ENCODE measurements at places on chromosomes 1 and 21. TPM values are rescaled to one million over a fixed set of nuclear protein-coding genes. Genes with fewer than 3 reads are reported as not detected.

DNA sequence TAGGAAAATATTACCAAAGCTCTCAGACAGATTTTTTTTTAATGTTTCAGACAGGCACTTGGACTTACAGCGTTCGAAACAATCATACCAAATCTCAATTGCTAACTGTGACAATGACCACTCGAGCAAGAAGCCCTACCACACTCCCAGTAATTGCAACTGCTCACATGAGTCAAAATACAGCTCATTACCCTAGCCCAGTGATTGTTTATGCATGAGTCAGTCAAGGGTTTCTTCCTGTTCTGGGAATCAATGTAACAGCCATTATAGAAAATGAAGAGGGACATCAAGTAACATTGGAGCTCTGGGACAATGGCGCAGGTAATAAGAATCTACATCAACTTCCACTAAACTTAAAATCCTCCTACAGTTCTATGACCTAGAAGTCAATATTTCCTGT lies 56.1 kb upstream of the SH3GLB1 start:
- no peak for DNase-seq

- DNase-seq, result no peak
Observed at GRCh38 chr1:181661569-181661968, 178.3 kb downstream of the CACNA1E start.

The SYTL1 gene
- polyA plus RNA-seq, result 138 TPM

DNA sequence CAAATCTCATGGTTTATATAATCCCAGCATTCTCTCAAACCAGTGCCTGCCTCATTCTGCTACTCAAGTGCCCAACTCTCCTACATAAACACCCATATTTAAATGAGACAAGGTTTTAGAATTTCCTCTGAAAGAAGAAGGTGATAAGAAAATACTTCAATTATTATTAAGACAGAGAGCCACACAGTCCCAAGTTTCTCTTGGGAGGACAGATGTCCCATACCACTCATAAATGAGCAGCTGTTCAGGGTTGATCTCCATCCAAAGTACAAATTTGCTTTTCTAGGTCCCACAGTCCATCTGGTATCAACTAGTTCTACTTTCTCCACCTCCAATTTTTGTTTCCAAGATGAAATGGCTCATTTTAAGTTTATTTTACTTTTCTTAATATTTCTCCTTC lies 11.3 kb downstream of the DCAF8 start:
- DNase-seq, result no peak

DNA sequence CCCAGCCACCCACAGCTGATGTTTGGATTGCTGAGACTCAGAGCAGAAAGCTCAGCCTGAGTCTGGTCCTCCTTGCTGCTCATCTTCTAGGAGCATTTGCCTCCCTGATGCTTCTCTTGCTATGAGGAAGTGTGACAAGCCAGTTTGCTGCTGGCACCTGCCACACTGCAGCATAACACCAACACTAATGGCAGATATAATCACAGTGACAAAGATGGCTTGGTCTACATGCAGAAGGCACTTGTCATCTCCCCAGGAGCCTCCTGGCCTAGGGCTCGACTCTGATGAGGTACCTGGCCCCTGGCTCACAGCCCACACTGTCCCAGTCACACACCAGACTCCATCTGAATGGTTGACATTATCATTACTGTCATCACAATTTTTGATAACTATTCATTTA lies 13.9 kb upstream of the PSMB2 start:
- DNase-seq, result no peak

DNA sequence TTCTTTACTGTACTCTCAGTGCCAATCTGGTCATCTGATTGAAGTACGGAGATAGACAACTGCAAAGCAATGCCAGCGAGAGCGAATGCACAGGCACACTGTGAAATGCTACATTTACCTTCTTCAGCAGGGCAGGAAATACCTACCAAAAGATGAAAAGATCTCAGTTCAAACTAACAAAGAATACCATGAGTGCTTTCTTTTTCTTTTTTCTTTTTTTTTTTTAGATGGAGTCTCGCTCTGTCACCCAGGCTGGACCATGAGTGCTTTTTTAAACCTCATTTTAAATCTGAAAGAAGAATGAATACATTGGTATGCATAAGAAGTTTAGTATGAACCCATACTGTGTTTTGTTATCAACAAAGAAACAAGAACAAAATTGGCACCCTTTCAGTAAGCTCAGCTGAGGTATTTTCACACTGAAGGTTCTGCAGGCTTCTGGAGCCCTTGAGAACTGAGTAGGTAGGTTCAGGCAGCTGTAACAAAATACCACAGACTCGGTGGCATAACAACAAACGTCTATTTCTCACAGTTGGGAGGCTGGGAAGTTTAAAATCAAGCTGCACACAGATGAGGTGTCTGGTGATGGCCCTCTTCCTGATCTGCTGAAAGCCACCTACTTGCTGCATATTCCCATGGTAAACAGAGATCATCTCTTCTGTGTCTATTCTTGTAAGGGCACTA lies 1.7 kb upstream of the CHI3L2 start:
- peak; percentile 72 for DNase-seq

The TTC22 gene
- polyA plus RNA-seq, result 4.9 TPM

The GUCA2A gene
- polyA plus RNA-seq, result not detected

- no peak for DNase-seq
Observed at GRCh38 chr1:9182784-9183257, 51.8 kb upstream of the H6PD start.

- no peak for DNase-seq
Observed at GRCh38 chr1:204268101-204268500, 54.3 kb upstream of the GOLT1A start.

The SUSD4 gene
- polyA plus RNA-seq, result 2.4 TPM

DNA sequence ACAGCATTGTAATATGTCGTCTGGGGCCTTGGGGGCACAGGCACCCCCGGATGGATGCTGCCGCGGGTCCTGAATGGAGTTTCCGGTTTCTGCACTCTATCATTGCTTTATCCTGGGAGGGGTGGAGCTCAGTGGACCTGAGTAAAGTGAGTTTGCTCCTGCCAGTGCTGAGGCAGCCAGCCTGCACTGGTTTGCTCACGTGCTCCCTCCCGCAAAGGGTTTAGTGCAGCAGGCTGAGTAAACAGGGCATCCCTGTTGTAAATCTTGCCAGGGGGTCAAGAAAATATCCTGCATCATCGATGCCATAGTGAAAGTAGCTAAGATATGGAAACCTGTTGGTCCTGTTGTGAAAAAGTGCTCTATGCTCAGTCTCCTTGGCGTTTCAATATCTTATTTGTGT lies 85.6 kb upstream of the BRINP3 start:
- no peak for DNase-seq

DNA sequence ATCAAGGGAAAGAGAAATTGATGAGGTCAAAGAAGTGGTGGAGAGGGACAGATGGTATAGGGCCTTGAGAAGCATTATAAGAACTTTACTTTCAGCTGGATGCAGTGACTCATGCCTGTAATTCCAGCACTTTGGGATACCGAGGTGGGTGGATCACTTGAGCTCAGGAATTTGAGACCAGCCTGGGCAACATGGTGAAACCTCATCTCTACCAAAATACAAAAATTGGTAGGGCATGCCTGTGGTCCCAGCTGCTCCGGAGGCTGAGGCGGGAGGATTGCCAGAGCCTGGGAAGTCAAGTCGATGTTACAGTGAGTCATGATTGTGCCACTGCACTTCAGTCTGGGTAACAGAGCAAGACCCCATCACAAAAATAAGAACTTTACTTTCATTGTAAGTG lies 5.7 kb downstream of the TMEM50A start:
- DNase-seq, result no peak
